ENCODE measurements at places on chromosomes 3 and 15. TPM values are rescaled to one million over a fixed set of nuclear protein-coding genes. Genes with fewer than 3 reads are reported as not detected.

- no peak for DNase-seq
Measured at GRCh38 chr15:77511869-77512268, 91.2 kb downstream of the HMG20A start.

PPM1M gene
- 16.9 TPM for total RNA-seq

DNA sequence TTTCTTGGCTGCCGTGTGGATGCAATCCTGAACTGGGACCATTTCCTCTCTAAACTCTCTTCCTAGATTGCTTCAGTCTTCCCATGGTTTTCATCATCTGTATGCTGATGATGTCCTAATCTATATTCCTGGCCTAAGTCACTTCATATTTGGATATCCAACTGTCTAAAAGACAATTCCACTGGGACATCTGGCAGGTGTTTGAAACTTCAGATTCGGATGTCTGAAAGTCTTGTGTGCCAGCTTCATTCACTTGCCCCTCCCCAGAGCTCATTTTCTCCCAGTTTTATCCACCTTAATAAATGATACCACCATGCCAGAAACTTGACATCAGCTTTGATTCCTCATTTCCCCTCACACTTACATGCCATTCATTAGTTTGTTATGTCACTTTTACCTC lies 134.9 kb upstream of the PTX3 start:
- no peak for DNase-seq

GRCh38 chr3:52283306-52283705 lies 4.3 kb upstream of the GLYCTK start:
- no peak for DNase-seq

GRCh38 chr15:84649706-84650105 lies 4.4 kb downstream of the WDR73 start:
- DNase-seq: no peak

DNA sequence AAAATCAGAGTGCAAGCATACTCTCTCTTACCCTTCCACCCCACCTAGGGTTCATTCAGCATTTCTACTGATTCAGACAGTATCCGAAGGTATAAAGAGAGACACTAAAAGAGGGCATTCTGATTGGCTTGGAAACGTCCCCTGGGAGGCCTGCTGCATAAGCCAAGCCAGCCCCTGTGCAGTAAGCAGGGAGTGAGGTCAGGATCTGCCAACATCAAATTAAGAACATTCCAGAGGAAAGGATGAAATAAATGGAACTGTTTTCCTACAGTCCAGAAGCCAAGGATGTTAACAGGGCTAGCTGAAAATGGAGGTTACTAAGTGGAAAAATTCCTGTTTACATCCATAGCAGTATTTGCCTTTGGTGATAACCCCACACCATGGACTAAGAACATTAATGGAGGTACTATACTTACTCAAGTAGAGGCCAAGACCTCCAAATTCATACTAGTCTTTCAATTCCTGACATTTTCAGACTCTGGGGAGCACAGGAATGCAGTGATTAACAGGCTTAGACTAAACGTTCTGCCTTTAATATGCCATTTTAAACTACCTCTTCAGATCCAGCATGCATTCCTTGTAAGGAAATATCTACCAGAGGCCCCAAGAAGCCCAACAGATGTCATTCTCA lies 34.5 kb downstream of the NPTN start:
- DNase-seq: no peak

INSYN1 gene
- total RNA-seq: 73.9 TPM

DNA sequence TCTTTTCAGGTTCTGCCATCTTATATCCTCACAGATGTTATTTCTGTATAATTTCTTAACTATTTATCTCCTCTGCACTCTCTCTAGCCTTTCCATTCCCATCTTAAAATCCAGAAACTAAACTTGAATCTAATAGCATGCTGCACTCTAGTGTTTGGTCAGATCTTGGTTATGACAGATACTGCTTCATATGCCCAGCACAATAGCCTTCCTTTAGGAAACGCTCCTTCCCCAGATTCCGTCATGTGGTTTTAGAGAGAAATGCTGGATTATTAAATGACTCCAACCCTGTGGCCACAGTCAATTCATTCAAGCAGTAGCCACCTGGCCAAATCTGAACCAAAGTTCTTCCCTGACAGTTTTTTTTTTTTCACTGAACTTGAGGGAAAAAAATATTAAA lies 19.4 kb downstream of the RASGRP1 start:
- no peak for DNase-seq

FETUB gene
- 0.41 TPM for total RNA-seq

DNA sequence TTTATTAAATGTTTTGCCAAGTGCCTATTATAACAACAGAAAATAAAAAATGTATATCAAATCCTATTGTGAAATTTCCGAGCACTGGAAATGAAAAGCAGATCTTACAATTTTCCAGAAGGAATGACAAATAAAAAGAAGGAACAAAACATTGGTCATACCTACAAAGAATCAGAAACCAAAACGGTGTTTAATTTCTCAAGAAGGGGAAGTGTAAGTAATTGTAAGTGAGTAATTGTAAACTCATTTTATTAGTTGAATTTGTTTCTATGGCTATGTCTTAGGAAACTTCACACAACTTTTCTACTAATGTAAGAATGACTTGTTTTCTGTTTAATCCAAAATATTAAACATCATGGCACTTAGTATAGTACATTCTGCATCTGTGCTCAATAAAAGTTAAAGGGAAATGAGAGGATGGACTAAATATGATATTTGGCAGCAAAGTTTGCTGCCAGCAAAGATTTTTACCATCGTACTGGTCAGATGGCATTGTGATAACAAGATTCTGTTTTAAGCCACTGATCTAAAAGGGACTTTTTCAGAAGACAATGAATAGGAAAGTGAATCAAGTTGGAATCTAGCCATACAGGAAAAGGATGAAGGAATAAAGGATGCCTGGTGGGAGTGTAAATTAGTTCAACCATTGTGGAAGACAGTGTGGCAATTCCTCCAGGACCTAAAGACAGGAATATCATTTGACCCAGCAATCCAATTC lies 232.4 kb downstream of the NFKBIZ start:
- DNase-seq: no peak

NEIL1 gene
- 75.7 TPM for total RNA-seq

DNA sequence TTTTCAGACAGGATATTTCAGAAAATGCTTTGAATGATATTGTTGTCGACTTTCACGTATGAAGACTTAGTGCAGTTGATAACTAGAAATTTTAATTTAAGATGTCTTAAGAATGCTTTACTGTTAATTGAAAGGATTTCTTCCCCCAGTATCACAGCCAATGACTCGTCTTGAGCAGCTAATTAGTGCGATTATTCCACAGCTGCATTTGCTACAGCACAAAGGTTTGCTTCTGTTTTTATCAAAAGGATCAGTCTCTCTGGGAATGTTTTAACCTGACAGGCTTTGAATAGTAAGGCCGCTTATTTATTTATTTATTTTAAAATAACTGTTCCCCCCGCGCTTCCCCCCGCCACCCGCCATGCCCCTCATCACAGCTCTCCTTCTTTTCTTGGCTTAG lies 123.5 kb upstream of the SAMMSON start:
- DNase-seq: no peak

- DNase-seq: peak; percentile 68
Measured at GRCh38 chr15:24956111-24956838, 1.5 kb downstream of the SNRPN start.

DNA sequence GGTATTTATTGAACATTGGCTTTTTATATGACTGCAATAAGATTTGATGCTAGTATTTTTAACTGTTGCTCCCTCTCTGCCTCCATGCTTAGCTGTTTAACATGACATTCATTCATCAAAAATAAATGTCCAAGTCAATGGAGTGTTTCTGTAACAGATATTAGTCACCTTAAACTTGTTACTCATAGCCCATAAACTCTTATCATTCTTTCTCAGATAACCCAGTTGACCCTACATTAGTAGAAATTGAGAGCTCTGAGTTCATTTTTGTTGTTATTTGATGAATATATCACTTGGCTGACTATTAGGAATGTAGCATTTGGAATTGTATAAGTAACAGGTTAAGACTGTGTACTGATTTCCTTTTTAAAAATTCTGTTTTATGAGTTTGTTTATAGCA lies 201.1 kb downstream of the UBE2E2 start:
- DNase-seq: no peak

GRCh38 chr3:39814007-39814406 lies 4.6 kb downstream of the MYRIP start:
- DNase-seq: no peak

- DNase-seq: no peak
Measured at GRCh38 chr15:33894193-33894592, 74.1 kb upstream of the CHRM5 start.

DNA sequence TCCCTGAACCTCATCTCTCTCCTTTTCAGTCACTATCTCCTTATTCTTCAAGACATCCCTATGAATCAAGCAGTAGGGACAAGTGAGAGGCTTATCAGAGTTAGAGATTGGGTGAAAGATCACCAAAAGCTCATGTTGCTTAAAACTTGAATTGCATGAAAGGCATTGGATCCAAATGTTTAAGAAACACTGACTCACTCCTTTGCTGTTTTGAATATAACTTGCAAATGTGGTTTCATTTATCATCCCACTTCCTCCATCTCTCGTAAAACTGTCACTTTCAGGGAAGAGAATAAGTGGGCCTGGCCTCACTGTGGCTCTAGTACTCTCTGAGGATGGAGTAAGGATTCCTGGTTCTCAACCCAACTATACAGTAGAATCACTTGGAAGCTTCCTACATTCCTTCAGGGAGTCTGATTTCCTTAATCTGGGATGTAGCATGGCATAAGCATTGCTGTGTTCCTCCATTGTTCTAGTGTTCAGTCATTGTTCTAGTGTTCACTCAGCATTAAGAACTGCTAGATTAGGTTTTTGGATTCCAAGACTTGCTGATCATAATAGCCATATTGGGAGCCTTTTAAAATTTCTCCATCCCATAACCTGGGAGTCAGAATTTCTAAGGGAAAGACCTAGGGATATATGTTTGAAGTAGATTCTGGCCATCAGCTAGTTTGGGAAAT lies 171.8 kb downstream of the TMEM108 start:
- DNase-seq: no peak

DNA sequence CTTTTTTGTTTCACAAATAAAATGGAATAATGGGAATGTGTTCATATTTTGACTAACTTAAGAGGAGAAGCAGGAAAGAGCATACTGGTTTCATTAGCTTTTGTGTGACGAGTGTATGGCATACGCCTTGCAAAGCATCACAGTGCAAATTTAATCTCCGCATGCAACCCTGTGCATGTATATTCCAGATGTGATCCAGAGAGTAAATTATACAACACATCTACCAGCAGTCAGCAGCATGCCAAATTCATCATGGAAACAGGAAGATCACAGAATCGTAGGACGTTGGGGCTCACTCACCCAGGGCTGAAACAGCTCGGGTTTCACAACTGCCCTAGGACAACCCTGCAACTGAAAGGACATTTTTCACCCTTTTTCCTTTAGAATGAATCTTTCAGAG lies 53.4 kb downstream of the ADAMTS9 start:
- DNase-seq: no peak

GRCh38 chr3:45067941-45068340 lies 41.8 kb downstream of the CLEC3B start:
- DNase-seq: no peak

BCL2A1 gene
- total RNA-seq: 1.5 TPM

DNA sequence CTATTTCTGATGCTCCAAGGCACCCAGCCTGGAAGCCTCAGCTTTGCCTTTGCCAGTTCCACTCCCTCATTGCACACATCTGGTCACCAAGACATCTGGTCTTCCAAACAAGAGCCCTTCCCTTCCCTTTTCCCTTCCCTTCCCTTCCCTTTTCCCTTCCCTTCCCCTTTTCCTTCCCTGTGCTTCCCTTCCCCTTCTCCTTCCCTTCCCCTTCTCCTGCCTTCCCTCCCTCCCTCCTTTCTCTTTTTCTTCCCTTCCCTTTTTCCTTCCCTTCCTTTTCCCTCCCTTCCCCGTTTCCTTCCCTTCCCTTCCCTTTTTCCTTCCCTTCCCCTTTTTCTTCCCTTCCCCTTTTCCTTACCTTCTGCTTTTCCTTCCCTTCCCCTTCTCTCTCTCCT lies 2.4 kb upstream of the CGNL1 start:
- no peak for DNase-seq

DNA sequence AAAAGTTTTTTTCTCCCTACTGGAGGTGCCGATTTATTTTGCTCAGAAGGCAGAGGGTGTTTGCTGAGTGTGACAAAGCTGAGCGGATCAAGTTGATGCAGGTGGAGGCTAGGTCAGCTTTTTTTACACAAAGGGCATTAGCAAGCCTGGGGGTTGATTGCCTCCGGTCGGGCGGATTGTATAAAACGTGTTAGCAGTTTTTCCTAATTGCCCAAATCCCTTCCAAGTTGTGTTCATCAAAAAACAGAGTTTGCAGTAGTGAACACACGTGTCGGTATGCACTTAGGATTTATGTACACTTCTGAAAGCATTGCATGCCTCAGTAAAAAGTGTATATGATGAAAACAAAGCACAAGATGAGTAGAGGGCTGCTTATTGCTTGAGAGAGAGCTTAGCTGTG lies 2.6 kb downstream of the GPR160 start:
- no peak for DNase-seq

GATA2 gene
- 3.5 TPM for total RNA-seq

GRCh38 chr3:57826245-57826951 lies 70.3 kb downstream of the SLMAP start:
- no peak for DNase-seq

- DNase-seq: no peak
Measured at GRCh38 chr15:25739687-25740121, 123.4 kb downstream of the ATP10A start.

TPRG1 gene
- total RNA-seq: 1.2 TPM

GRCh38 chr3:195815169-195815771 lies 3.5 kb upstream of the MUC4 start:
- no peak for DNase-seq

DNA sequence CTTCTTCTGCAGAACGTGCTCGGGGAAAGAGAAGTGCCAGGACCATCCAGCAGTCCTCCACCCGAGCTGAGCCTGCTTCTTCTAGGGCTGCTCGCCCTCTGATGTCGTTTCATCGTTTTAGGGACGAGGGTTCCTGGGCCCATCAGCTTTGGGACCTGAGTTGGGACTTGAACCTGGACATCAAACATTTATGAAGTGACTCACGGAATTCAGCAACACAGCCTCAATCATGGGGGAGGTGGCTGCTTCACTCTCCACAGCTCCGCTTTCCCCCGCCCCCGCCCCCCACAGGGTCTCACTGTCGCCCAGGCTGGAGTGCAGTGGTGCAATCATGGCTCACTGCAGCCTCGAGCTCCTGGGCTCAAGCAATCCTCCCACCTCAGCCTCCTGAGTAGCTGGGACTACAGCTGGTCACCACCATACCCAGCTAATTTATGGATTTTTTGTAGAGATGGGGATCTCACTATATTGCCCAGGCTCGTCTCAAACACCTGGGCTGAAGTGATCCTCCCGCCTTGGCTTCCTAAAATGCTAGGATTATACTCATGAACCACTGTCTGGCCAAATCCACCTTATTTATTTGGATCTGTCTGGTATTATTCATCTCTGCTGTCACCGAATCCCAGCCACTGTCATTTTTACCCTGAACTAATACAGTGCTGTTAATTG lies 725 bp upstream of the SCAMP2 start:
- DNase-seq: no peak

- DNase-seq: no peak
Measured at GRCh38 chr15:97867870-97868269, 92.6 kb upstream of the ARRDC4 start.

RCCD1 gene
- 14.0 TPM for total RNA-seq
